NCI-H774 (cell line): ENCODE measurements at places on chromosomes 7 and 10.

- DNase-seq = no peak
These were observed 17.4 kb downstream of the TECPR1 start for GRCh38 chr7:98234429-98235147.

- DNase-seq = no peak
These were observed 17.3 kb downstream of the SFTPA1 start for GRCh38 chr10:79628083-79628482.

- DNase-seq = no peak
These were observed 1.0 kb downstream of the BEND7 start for GRCh38 chr10:13527864-13528122.

DNA sequence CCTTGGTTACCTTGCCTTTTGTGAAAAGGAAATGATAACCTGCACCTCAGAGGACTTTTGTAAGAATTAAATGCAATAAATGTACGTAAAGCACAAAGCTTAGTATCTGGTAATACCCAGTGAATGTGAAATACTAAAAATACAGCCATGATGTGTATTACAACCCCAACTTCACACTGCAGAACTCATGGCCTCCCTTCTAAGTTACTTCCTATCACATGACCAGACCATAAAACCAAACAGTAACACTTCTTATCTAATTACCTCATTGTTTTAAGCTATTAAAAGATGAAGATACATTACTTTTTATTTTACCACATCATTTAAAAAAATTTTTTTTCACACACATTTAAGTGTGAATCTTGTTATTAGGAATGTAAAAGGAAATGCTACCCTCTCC lies 29.0 kb downstream of the VPS41 start:
- DNase-seq = no peak

- DNase-seq = no peak
These were observed 7.3 kb downstream of the C7orf57 start for GRCh38 chr7:48042636-48043035.

- no peak for DNase-seq
These were observed 28.1 kb downstream of the STAMBPL1 start for GRCh38 chr10:88908194-88908593.

GRCh38 chr10:119233821-119234220 lies 26.4 kb downstream of the GRK5 start:
- DNase-seq = peak; percentile 1

- no peak for DNase-seq
These were observed 108.7 kb downstream of the LRRN3 start for GRCh38 chr7:111199643-111200042.

- no peak for DNase-seq
These were observed 32.0 kb downstream of the EEPD1 start for GRCh38 chr7:36185092-36185491.

GRCh38 chr10:73465978-73466726 lies 29.7 kb downstream of the PPP3CB start:
- DNase-seq = no peak

- peak; percentile 21 for DNase-seq
These were observed 96.8 kb downstream of the COL28A1 start for GRCh38 chr7:7438851-7439250.

DNA sequence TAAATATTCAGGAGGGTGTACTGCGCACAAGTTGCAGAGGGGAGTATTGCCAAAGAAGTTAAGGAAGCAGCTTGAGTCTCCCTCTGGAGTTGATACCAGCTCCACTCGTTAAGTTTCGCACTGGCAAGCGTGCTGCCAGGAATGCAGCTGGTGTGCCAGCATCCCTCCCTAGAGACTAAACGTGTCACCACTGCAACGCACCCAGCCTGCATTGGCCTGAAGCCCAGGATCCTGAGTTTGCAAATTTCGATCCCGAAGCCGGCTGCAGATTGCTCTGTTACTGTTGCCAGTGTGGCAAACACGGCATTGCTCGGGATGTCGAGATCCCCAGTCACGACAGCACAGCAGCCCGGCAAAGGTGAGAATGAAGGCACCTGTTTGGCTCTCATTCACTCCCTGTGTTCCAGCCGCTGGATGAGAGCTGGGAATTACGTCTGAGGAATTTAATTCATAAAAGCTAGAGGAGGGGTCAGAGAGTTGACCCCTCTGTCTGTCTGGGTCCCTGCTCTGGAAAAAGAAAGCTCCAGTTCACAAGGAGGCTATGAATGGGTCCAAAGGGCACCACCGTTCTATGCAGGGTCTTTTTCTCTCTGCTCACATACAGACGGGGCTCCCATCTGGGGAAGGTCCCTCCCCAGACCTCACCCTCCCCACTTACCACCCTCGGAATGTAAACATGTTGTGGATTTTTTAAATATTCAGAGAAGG lies 61.0 kb downstream of the NRP1 start:
- DNase-seq = peak; percentile 34

- no peak for DNase-seq
These were observed 297.3 kb upstream of the PRKCQ start for GRCh38 chr10:6877336-6877721.

GRCh38 chr7:16450366-16450765 lies 15.2 kb downstream of the SOSTDC1 start:
- no peak for DNase-seq

DNA sequence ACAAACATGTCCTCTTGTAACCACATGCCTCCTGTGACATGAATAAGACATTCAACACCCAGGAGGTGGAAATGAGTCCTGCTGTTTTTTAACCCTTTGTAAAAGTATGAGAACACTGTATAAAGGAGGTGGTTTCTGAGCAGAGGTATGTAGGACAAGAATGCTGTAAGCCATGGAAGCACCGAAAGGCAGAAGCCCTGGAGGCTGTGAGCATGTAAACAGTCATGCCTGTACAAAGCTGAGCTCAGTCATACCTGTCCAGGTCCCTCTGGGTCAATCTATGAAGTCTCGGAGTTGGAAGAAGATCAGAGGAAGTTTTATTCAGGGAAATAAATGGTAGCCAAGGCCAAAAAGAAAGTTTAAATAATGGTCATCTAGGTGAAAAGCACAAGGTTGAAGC lies 34.7 kb upstream of the XPNPEP1 start:
- no peak for DNase-seq

- DNase-seq = no peak
These were observed 158.7 kb downstream of the TNS3 start for GRCh38 chr7:47423196-47423595.

DNA sequence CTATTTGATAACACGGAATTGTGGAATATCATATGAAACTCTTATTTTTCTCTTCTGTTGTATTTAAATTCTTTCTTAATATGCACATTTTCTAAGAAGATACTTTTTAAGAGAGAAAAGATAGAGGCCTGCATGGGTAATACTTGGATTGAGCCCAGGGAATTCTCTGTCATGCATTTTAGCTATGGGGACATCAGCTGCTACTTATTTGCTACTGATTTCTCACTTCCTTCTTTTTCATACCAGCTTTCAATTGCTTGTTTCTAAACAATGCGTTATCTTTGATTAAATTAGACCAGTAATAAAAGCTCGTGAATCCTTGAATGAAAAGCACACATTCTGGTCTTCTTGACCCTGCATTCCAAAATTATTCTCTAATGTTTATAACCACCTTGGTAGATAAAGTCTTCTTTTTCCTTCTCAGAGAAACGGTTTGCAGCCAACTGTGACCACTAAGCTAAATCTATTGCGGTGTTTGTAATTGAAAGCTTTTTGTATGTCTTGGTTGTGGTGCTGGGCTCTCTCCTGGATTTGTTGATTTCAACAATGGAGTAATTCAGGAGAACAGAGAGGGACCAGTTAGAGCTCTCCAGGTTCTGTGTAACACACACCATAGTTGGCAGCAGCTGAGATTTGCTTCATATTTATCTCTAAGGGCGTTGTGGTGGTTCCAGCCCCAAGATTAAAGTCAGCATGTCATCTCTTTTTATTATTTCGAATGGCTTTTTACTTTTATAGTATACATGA lies 139.3 kb downstream of the PPP1R9A start:
- DNase-seq = peak; percentile 11

- no peak for DNase-seq
These were observed 122.2 kb downstream of the PCLO start for GRCh38 chr7:83040484-83040883.

DNA sequence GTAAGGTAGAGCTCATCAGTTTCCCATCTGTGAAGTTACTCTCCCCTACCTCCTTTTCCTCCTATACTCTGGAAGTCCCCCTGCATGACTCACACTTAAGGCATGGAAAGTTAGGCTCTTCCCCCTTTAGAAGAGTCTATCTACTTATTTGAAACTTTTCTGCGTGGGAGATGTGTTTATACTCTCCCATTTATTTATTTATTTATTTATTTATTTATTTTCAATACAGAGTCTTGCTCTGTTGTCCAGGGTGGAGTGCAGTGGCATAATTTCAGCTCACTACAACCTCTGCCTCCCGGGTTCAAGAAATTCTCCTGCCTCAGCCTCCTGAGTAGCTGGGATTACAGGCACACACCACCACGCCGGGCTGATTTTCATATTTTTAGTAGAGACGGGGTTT lies 107.5 kb upstream of the JCAD start:
- no peak for DNase-seq

- DNase-seq = no peak
These were observed 205.5 kb upstream of the SEMA3D start for GRCh38 chr7:85392326-85392725.

- DNase-seq = peak; percentile 7
These were observed 28.0 kb upstream of the SLC39A12 start for GRCh38 chr10:17923728-17924127.

- no peak for DNase-seq
These were observed 19.3 kb upstream of the ACHE start for GRCh38 chr7:100914879-100915447.

- no peak for DNase-seq
These were observed 15.3 kb downstream of the CCM2 start for GRCh38 chr7:45015313-45015712.

GRCh38 chr7:46450886-46451285 lies 529.8 kb upstream of the IGFBP3 start:
- DNase-seq = no peak

- no peak for DNase-seq
These were observed 194.1 kb downstream of the SKAP2 start for GRCh38 chr7:26670290-26670689.

DNA sequence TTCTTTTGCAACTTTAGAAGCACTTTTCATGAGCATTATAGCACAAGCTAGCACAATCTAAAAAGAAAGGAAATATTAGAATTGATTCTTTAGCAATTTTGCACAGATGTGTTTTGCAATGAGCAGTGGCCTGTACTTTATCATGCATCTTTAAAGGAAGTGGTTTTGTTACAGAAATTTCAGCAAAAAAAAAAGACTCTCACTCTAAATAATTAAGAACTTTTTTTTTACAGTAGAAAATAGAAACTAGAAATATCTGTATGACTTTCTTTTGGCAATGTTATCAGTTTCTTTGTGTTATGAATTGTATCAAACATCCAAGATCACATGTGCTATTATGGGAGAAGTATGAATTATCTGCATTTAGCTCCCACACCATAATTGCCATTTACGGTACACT lies 195.7 kb upstream of the KLF6 start:
- DNase-seq = no peak

DNA sequence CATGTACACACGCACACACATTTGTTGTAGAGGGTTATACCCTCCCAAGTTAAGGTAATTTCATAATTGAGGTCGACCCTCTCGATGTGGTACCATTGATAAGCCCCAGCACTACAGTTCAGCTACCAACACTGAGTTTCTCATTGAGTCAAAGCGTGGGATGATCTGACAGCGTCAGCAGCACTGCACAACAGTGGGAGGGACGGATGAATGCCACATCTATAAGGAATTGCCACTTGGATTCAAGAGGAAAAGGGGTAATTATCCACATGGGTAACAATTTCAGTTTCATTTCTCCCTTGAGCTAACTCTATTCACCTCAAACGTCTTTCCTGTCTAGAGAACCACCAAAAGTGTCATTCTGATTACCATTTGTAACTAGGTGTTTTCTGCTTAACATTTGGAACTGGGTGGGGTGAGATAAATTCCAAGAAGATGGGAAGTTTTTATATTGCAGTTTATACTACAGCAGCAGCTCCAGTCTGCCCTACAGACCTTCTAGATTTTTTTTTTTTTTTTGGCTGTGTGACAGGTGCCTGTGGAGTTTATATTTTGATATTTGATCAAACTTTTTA lies 342.9 kb downstream of the AUTS2 start:
- DNase-seq = no peak

GRCh38 chr10:8534096-8534495 lies 479.6 kb downstream of the GATA3 start:
- DNase-seq = no peak

- no peak for DNase-seq
These were observed 8.4 kb downstream of the TCF7L2 start for GRCh38 chr10:112958275-112958995.

- DNase-seq = no peak
These were observed 136.6 kb downstream of the AHR start for GRCh38 chr7:17434841-17435692.
